NCI-H1436 (cell line): ENCODE measurements at places on chromosomes 16 and 17.

DNA sequence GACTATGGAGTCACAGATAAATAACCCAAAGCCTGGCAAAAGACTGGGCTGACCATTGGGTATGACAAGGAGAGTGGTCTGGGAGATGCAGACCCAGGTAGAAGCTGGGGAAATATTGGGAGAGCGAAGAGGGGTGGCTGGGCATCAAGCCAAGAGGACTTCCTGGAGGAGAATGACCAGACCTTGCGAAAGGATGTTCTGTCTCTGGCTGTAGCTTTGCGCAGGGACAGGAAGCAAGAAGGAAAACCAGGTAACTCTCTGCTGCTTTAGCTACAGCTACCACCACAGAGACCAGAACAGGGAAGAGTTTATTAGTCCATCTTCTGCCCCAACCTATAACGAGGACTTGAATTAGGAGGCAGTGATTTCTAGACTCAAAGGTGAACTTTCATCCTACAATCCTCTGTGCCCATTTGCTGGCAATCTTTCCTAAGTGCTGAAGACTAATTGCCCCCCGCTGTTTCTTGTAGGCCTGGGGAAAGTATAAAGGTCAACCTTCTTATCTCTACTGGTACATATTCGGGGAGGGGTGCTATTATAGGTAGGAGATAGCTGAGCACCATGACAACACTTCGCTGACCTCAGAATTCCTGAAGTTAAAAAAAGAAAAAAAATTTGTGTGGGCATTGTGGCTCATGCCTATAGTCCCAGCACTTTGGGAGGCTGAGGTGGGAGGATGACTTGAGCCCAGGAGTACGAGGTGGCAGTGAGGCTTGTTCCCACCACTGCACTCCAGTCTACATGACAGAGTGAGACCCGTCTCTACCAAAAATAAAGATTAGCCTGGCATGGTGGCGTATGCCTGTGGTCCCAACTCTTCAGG, 19.1 kb upstream of the KIFC3 start:
- no peak for DNase-seq

DNA sequence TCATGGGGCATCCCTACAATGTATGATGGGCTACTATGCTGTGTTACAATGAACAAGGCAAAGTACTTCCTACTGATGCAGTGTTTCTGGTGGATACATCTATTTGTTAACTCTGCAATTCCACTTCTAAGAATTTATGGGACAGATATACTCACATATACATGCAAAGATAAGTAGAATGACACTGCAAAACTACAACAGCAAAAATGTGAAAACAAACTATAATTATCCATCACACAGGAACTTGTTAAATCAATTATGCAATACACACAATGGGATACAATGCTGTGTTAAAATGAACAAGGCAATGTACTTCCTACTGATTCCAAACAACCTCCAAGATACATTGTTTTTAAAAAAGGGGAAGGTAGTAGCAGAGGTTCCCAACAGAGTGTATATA, 3.2 kb downstream of the DDX52 start:
- DNase-seq, result no peak

GRCh38 chr17:81412490-81413093, 17.3 kb downstream of the BAHCC1 start:
- no peak for DNase-seq

GRCh38 chr17:59456923-59457615, 108.3 kb upstream of the DHX40 start:
- DNase-seq, result no peak

DNA sequence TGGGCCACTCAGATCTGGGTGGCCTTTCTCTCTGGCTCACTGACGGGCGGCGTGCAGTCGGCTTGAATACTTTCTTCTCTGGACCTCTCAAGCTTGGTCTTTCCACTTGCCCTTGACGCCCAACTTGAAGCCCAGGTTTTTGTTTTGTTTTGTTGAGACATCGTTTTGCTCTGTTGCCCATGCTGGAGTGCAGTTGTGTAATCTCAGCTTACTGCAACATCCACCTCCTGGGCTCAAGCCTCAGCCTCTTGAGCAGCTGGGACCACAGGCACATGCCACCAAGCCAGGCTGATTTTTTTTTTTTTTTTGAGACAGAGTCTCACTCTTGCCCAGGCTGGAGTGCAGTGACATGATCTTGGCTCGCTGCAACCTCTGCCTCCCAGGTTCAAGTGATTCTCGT, 22.7 kb upstream of the KIF19 start:
- DNase-seq, result no peak

DNA sequence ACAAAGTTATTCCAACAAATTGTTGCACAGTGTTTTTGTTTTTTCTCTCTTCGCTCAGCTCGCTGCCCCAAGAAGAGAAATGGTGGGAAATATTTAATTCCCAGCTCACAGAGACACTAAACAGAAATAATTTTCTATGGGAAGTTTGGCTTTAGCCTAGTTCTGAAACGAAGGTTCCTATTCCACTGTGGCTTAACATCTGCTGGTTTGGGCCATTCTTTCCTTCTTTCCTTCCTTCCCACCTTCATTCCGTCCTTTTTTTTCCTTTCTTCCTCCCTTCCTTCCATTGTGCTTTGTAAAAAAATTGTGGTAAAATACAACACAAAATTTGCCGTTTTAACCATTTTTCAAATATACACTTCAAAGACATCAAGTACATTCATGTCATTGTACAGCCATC, 393.5 kb upstream of the SOX9 start:
- DNase-seq, result no peak

DNA sequence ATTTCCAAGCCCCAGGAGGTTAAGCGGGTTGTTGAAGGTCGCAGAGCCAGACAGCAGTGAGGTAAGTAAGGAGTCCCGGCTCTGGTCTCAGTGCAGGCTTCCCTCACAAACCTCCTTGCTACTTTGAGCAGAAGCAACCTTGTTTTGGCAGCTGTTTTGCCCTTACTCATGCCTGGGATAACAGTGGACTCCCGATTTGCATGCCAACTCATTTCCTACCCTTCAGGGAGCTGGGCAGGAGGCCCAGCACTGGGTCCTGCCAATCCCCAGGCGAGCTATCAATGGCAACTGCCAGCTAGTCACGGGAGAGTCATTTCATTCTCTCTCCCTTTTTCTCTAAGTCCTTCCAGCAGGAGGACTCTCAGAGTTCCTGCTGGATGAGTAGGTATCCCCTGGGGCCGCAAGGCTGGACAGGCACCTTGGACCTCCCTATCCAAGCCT, 72.0 kb upstream of the KSR1 start:
- no peak for DNase-seq

- no peak for DNase-seq
Measured at GRCh38 chr16:48317614-48318315, 67.4 kb downstream of the SIAH1 start.

DNA sequence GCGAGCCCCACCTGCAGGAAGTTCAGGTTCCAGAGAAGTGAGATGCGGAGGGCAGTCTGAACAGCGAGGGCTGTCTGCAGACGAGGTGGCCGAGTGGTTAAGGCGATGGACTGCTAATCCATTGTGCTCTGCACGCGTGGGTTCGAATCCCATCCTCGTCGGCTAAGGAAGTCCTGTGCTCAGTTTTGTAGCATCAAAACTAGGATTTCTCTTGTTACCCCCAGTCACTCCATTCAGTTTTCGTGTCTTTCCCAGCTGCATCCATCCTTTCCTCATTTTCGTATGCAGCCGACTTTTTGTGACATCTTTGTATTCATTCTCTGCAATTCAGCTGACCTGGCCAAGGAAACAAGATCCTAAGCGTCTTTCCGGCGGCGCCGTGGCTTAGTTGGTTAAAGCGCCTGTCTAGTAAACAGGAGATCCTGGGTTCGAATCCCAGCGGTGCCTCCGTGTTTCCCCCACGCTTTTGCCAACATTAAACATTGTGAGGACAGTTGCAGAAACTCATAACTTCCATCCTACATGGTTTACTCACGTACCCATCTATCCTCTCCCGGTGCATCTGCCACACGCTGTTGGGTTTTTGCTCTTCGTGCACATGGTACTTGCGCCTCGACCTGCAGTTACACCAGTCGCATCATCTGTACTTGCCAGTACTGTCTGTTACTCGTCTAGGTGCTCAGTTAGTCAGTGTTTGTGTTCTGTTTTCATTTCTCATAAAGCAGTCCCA, 3.0 kb downstream of the BORCS6 start:
- peak; percentile 89 for DNase-seq

DNA sequence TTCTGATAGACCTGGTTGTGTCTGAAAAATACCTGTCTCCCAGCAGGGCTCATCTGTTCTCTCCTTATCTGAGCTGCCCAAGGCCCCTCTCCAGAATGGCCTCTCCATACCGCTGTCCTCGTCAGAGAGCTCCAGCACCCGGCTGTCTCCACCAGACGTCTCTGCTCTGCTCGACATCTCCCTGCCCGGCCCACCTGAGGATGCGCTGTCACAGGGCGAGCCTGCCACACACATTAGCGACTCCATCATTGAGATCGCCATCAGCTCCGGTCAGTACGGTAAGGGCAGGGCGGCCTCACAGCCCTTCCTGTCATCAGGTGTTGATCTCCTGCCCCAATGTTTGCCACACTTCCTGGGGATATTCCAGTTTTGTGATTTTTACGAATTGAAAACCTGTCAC, 10.2 kb upstream of the JPT2 start:
- DNase-seq, result no peak

DNA sequence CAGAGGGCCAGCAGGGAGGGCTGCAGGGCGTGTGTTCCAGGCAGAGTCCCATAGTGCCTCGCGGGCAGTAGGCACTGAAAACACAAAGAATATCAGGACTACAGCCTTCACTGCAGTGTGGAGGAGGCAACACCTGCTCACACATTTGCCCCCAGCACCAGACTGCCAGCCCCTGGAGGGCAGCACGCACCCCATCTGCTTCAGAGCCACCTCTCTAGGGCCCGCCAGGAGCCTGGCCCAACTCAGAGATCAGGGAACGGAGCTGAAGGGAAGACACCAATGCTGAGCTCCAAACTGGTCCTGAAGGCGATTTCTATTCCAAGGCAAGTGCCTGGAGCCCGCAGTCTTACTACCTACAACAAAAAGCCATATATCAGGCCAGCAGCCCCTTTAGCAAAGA, 130.3 kb downstream of the ZNF423 start:
- no peak for DNase-seq

DNA sequence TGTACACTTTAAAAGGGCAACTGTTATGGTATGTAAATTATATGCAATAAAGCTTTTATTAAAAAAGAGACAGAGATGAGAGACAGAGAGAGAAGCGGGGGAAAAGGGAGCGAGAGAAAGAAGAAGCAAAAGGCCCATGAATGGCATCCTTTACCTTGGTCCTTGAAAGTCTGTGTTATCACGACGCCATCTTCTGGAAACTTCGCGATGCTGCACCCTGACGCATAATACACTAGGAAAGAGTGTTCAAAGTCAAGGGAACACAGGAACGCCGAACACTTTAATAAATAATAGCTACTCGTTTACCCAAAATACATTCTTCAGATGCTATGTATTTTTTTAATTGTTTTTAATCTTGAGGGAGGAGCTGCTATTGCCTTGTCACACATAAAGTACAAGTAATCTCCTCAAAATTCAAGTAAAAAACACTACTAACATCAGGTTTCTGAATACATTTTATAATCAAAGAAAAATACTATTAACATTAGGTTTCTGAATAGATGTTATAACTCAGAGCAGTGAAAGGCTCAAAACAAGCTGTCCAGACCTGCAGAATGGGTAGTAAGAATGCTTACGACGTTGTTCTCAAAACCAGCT, 23.0 kb upstream of the SLC38A8 start:
- peak; percentile 55 for DNase-seq

DNA sequence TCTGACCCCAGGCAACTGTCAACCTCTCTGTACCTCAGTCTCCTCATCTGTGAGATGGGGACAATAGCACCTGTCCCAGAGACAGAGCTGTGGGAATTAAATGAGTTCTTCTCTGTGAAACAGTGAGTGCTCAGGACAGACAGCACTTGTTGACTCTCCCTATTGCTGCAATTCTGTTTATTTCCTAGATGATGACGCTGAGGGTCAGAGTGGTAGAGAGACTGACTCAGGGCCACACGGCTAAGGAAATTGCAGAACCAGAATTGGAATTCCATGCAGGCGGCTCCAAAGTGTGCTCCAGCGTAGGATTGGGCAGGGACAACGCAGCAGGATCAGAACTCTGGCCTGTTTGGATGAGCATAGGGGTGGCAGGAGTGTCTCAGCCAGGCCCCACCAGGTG, 302.2 kb downstream of the C16orf95 start:
- DNase-seq, result no peak

DNA sequence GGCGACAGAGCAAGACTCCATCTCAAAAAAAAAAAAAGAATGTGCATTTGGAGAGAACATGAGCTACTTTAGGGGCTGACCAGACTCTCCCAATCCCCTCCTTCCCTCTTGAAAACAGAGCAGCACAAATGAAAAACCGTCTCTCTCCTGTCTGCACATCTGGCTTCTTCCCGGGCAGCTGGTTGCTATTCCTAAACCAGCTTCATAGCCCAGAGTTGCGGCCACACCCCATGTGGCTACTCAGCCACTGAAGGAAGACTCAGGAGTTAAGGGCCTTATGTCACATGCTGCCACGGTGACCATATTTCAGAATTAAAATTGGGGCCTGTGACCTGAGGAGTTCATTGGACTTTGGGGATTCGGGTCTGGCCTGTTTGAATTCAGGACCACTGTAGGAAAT, 48.3 kb downstream of the KATNIP start:
- no peak for DNase-seq

GRCh38 chr16:117379-118365, 20.8 kb downstream of the NPRL3 start:
- DNase-seq, result peak; percentile 83

DNA sequence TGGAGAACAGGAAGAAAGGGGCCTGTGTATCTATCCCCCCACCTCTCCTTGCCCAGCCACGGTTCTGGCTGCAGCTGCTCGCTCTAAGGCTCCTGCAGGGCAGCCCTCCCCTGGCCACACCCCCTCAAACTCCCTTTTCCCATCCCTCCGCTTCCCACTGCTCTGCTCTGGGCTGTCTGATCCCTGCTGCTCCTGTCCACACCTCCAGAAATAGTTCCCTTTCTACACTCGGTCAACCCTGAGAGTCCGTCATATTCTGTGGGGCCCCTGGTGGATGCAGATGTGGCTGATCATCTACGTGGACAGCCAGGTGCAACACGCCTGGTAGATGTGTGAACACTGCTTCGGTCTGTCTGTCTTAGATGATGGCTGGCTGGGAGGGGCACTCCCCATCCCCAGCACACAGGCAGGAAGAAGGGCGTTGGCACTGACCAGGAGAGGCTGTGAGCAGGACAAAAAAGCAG, 19.3 kb upstream of the KRT19 start:
- no peak for DNase-seq

- no peak for DNase-seq
Measured at GRCh38 chr17:57874434-57875289, 24.8 kb upstream of the MRPS23 start.

- DNase-seq, result no peak
Measured at GRCh38 chr17:82200743-82201497, 11.7 kb downstream of the CCDC57 start.

- DNase-seq, result no peak
Measured at GRCh38 chr16:81053761-81054160, 18.1 kb downstream of the ATMIN start.

DNA sequence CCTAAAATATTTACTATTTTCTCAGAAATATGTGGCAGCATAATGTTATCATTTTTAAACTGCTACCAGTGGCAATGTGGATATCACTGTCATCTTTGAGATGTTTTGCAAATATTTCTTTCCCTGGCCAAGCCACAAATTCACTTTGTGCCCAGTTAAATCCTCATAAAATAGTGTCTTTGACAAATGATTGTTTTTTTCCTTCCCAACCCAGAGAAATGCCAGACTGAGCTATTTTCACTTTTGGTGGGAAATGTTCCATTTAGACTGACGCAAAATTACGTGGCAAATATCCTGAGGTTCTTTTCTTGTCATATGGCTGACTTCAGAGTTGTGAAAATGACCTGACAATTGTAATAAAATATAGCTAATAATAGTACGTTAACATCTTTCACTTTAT, 807.0 kb upstream of the SOX9 start:
- no peak for DNase-seq
